Stimulated activated CD4-positive, alpha-beta T cell treated with anti-CD3 and anti-CD28 coated beads, Interleukin-4, amount 100 ng/mL, for 24 hours (primary cell): ENCODE measurements at places on chromosomes 13 and 19.

GRCh38 chr19:48814895-48815294, 4.1 kb upstream of the BCAT2 start:
- no peak for DNase-seq

DNA sequence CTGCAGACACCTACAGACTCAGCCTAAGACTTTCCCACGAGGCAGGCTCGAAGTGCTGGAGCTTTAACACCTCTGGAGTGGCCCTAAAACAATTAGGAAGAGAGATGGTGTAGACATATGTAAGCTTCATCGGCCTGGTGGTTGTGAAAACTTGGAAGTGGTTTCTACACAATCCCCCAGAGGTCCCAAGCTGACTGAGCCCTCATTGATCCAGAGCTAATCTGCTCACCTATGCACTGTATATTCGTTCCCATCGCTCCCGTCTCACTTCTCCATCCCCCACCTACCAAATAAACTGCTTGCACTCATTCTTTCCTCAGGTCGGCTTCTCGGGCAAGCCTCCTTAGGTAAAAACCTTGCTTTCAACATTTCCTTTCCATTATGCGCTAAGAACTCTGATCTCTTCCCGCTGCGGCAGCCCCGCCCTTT, 767 bp upstream of the ZNF793 start:
- no peak for DNase-seq

GRCh38 chr19:24142771-24143170, 55.8 kb downstream of the ZNF254 start:
- no peak for DNase-seq

GRCh38 chr13:92590503-92590908, 636.1 kb upstream of the GPC6 start:
- no peak for DNase-seq
